OCI-M1 (cell line): ENCODE measurements at places on chromosomes 11 and 22.

DNA sequence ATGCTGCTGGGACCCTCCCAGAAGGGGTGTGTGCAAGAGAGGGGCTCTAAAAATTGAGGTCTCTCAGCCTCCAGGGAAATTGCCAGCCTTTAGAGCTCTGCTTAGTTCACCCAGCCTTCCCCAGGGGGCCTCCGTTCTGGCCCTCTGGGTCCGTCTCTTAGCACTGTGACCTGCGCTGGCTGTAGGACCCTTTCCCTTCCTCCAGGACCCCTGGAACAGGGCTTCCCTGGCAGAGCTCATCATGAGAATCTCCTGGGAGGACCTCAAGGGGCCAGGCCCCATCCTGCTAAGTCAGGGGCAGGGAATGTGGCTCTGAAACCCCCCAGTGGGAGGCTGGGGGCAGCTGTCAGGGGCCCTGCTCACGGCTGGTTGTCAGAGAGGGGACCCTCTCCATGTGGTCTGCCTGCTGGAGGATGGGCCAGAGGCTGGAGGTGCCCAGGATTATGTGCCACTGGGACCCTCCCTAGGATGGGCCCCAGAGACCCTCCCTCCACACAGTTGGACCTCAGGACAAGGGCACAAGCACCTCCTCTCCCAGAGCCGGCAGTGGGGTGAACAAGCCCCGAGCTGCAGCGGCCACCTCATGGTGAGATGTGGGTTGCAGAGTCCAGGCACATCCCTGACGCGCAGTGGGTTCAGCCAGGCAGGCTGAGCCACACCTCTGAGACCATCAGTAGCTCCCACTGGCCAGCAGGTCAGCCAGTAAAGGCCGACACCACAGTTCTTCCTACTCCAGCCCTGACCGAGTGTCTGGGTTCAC lies 27.1 kb upstream of the GAL start:
- no peak for DNase-seq

GRCh38 chr11:105245781-105246315 lies 106.3 kb upstream of the CARD18 start:
- DNase-seq: no peak

DNA sequence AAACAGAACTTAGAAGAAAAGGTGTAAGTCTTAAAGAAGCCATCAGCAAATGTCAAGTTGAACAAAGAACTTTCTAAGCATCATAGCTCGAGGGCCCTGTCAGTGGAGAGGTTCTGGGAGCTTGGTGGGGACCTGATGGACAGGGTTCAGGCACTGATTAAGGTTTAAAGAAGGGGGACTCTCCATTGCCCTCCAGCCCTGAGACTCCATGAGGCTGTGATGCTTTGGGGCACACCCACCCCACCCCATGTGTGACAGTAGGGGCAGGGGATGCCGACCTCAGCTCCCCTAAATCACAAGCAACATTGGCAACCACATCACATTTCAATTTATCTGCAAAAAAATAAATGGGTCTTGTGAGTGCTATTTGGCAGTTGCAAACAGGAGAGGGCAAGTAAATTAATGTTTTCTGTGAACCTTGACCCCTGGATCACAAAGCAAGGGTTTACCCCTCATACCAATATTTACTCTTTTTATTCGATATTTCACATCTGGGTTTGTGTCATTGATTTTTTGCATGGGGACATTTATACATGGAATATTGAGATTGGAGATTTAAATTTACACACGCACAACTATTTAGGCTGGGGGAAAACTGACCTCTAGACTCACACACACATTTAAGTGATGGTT lies 37.1 kb upstream of the ANO1 start:
- no peak for DNase-seq

DNA sequence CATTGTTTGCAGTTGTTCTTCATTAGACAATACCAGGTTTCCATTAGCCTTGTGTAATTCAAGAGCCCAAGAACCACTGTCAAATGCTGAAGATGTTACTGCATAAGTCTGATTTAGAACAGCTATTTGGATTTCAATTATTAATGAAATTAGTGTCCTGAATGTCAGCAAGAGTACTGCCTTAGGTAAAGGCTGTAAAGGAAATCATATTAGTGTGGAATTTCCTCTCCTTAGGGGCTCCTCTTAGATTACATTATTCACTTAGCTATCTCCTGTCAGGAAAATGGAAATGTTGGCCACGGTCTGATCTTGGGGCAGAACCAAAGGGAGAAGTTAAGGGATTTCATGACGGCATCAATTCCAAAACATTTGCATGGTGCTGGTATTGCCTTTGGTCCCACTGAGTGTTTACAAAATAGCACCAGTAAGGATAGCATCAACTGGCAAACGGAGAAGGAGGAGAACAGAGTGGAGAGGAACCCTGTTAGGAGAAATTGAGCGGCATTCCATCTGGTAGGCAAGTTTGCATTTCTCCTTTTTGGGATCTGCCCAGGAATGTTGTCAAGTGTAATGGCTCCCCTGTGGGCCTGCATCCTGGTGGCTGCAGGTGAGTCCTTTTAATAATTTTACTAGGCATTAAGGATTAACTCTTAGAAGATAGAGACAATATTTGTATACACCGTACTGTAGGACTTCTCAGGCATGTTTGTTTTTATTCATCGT lies at the start of gene HTR3B:
TSS of gene HTR3B (plus strand) at position 418 of the 723 bp plus-strand sequence. CDS start at position 556, 138 bp downstream.
- DNase-seq: no peak

- DNase-seq: peak; percentile 69
Observed at GRCh38 chr22:29071261-29072045, 1.4 kb upstream of the KREMEN1 start.

DNA sequence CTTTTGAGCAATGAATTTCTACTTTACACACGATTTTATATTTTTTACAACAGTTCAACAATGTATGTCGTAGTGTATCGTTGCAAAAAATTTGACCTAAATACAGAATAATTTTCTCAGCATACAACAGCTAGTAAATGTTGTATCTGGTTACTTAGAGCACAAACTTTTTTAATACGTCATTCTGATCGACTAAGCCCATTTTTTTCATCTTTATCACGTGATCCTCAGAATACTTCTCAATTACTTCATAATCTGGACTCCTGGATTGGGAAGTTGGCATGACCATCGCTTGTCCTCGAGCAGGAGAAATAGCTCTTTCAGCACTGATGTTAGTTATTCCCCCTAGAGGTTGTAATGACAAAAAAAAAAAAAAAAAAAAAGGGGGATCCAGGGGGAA lies 16.6 kb downstream of the OR51L1 start:
- no peak for DNase-seq

DNA sequence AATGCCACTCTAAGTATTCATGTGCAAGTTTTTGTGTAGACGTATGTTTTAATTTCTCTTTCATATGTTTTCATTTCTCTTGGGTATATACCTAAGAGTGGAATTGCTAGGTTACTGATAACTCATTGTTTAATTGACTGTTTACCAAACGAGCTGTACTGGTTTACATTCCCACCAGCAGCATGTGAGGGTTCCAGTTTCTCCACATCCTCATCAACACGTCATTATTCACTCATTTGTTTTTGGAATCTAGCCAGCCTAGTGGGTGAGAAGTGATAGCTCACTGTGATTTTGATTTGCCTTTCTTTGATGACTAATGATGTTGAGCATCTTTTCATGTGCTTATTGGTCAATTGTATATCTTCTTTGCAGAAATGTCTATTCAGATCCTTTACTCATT lies 4.0 kb downstream of the ANKRD13D start:
- no peak for DNase-seq

DNA sequence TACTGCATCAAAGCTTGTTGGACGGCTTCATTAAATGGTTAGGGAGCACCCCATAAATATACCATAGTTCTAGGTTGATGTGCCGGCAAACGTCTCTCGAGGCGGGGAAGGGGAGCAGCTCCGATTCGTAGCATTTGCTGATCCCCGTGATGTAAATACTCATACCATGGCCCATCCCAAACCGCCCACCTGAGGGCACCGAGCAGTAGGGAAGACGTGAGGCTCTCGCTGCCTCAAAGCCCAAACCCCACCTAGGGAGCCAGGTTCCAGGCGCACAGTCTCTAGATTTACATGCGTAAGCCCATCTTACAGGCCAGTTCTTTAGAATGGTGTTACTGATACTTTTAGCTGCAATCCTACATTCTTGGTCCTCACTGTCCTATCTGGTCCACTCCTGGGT lies 124.0 kb downstream of the FEZ1 start:
- DNase-seq: no peak

DNA sequence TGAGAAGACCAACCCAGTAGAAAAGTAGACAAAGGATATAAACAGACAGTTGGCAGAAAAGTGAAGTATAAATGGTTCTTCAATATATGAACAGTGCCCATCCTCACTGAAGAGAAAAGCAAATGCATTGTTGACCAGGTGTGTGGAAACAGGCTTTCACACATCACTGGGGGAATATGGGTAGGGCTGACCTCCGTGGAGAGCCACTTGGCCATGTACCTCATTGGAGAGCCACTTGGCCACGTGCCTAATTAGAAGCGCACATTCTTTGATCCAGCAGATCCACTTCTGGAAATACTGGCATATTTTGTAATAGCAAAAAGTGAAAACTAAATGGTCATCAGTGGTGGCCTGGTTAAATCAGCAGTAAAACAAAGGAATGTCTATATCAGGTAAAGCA lies 43.2 kb downstream of the PPP6R3 start:
- DNase-seq: no peak

GRCh38 chr11:66008468-66009101 lies 3.2 kb upstream of the CST6 start:
- no peak for DNase-seq

DNA sequence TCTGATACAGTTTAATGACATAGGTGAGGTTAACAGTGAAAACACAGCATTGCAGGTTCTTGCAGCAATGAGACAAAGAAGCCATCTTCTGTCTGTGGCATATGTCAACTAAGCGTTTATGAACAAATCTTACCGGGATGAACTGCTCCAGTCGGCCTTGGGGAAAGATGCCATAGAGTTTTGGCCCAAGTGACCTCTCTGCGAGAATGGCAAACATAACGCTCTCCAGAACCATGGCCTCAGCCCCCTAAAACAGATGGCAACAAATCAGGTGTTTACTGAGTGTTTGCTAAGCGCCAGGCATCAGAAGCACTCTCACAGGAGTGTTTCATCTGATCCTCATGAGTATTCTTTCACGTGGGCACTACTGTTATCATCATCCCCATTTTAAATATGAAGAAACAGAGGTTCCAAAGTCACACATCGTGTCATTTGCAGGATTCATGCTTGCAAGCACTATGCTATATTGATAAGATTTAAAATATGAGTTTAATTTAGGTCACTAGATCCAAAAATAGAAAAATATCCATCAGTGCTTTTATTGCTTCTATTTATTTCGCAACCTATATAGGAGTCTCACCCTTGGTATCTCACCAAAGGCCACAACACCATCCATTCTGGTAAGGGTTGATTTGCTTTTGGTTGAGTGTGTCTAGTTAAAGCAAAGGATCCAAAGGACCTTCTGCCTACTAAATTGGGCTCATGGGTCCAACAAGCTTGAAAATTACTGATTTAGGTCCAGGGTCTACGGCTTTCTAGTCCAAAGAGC lies 35.9 kb downstream of the TCIRG1 start:
- no peak for DNase-seq

GRCh38 chr11:25068451-25068850 lies 571.6 kb downstream of the LUZP2 start:
- DNase-seq: no peak

GRCh38 chr11:20342347-20343141 lies 21.0 kb upstream of the HTATIP2 start:
- DNase-seq: peak; percentile 45

GRCh38 chr22:24765166-24765565 lies 9.4 kb downstream of the PIWIL3 start:
- no peak for DNase-seq

DNA sequence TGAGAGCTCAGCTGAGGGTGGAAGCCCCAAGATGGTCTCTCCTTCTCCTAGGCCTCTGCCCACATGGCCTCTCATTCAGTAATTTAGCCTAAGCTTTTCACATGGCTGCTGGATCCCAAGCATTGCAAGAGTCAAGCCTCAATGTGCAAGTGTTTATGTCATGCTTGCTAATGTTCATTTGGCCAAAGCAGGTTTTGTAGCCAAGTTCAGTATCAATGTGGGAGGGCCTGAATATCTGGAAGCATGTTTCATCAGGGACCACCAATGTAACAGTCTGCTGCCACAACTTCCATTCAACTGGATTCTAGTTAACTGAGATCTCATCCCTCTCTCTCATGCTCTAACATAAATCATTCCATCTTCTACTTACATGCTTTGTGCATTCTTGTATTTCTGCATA lies 8.5 kb upstream of the SYTL2 start:
- no peak for DNase-seq

- peak; percentile 18 for DNase-seq
Observed at GRCh38 chr11:57546869-57547475, 9.6 kb downstream of the SMTNL1 start.

DNA sequence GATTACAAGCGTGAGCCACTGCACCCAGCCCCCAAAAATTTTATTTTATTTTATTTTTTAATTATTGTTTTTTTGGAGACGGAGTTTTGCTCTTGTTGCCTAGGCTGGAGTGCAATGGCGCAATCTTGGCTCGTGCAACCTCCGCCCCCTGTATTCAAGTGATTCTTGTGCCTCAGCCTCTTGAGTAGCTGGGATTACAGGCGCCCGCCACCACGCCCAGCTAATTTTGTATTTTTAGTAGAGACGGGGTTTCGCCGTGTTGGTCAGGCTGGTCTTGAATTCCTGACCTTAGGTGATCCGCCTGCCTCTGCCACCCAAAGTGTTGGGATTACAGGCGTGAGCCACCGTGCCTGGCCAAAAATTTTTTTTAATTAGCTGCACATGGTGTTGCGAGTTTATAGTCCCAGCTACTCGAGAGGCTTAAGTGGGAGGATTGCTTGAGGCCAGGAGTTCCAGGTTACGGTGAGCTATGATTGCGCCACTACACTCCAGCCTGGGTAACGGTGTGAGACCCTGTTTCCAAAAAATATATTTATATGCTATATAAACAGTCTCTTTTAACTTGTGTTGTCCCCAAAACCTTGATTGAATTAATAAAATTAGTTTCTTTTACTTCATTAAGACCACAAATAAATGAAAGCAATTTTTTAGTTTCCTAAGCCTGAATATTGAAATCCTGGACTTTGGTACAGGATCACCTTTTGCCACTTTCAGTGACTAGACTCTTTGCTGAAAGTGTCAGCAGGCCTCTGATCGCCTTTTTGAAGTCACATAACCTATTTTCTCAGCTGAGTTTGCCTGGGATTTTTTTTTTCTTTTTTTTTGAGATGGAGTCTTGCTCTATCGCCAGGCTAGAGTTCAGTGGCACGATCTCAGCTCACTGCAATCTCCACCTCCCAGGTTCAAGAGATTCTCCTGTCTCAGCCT lies 16.2 kb downstream of the ATG13 start:
- no peak for DNase-seq

GRCh38 chr11:130865774-130866114 lies 50.5 kb downstream of the SNX19 start:
- DNase-seq: no peak
